8988T (cell line): ENCODE measurements at places on chromosomes 3 and 15.

GRCh38 chr3:7461202-7461825, 600.4 kb downstream of the GRM7 start:
- DNase-seq = no peak

DNA sequence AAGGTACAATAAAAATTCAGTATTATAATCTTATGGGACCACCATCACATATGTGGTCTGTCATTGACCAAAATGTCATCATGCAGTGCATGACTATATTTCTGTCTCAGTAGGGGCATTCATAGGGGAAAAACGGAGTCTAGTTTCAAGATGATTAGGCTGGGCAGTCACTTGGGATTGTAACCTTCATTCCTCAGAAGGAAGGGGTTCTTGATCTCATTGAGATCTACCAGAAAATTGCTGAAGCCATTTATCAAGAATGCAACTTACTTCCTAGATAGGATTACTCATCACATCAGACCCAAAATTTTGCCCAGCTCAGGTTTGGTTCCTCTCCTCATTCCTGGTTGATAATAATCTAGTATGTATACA, 37.3 kb downstream of the BTD start:
- no peak for DNase-seq

- no peak for DNase-seq
These were observed 110.7 kb downstream of the EEFSEC start for GRCh38 chr3:128263946-128264345.

DNA sequence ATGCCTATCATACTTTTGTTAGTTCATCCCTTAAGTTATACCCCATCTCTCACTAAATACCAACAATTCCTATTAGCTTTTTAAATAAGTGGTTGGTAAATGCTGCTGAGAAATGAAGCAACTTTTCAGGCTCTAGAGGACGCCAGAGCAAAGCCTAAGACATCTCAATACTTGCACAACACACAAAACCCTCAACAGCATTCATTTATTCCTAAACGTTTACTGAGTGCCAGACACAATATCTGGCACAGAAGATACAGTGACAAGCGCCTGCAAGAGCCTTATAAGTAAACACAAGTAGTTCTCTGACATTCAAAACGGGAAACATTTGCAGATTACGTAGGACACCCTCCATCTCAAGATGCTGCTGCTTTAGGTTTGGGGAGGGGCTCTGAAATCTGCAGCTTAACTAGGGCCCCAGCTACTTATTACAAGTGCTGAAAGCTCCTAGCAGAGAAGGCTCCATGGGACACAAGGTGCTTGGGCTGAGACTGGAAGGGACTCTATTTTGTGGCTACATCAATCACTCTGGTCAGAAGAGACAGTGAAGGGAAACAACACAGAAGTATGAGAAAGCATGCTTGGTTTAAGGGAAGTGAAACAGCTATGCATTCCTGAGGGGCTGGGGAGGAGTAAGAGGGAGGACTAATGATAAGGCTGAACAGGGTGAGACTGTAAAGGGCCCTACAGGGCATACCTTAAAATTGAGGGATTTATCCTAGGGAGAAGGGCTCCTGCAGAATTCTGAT, 311.3 kb downstream of the PLCL2 start:
- no peak for DNase-seq

DNA sequence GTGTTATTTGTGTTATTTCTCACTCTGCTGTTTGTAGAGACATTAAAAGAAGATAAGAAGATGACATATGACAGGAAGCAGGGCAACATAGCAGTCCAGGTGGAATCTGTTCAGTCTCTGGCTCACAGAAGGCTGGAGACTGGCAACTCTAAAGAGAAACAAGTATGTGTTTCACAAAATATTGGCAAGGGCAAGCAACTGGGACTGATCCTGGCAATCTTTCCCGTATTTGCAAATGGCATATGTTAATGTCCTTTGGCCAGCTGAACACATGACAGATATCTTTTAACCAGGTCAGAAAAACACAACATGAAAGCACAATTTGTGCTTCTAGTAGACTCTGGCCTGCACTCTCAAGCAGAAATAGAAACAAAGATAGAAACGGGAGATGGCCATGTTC, 1354.1 kb upstream of the EPHA6 start:
- no peak for DNase-seq

GRCh38 chr15:50140983-50141382, 21.9 kb upstream of the ATP8B4 start:
- no peak for DNase-seq

DNA sequence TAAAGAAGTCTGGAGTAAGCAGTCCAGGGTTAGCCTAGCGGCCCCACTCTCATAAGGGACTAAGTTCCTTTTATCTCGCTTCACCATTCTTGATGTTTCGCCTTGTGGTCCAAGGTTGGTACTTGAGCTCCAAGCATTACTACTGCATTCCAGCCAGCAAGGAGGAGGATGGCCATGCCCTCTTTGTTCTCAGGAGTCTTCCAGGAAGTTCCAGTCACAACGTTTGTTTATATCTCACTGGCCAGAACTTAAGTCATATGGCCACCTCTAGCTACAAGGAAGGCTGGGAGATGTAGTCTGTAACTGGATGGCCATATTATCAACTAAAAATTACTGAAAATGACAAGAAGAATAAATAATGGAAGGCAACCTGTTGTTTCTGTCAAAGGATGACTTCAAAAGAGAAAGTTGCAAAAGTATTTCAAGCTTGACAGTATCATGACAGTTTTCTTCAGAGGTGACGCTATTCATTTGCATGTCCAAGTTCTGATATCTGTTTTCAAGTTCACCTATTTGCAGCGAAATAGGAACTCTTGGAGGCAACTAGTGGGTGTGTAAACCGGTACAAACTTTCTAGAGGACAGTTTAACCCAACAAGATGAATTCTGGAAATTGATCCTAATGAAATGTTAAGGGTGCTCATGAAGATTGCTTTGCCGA, 118.6 kb downstream of the PGPEP1L start:
- DNase-seq = no peak

DNA sequence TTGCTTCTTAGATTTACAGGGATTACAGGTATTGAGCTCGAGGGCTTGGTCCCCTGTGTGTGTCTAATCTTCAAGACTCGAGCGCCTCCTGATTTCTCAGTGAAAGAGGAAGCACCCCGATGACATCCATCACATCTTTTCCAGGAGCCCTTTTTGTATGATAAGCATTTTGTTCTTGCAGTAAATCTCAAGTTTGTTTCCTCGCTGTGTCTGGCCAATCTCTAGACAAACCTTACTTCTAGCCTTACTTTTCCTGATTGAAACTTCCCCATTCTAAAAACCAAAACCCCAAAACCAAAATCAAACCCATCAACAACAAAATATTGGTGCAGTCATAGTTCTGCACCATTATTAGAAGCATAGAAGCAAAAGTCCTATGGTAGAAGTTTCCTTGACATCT, 286.0 kb downstream of the NFKBIZ start:
- no peak for DNase-seq

GRCh38 chr3:196969134-196969659, 564 bp upstream of the PIGZ start:
- DNase-seq = peak; percentile 63

DNA sequence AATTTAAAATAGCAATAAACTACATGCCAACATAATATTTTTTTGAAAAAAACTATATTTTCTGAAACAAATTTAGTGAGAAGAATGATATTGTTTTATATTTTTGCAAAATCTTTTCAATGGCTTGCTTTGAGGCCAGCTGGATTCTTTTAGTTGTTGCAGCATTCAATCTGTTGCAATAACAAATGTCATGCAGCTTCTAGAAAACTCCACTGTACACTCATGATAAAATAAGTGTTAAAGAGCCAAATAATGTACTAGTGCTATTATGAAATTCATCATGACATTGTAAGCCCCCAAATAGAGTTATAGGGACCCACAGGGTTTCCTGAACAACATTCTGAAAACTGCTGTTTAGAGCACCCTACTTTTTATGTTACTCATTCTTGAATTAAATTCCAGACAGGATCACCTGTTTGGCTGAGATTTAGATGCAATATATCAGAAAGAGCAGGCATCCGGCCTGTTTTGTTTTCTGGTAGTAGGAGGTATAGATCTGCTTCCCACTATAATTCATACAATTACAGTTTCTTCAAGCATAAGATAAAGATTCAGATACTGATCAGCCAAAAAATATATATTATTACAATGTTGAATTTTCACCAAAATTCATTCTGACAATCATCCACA, 703.0 kb upstream of the ZNF385D start:
- no peak for DNase-seq

GRCh38 chr3:117480972-117481371, 771.4 kb downstream of the TUSC7 start:
- no peak for DNase-seq

DNA sequence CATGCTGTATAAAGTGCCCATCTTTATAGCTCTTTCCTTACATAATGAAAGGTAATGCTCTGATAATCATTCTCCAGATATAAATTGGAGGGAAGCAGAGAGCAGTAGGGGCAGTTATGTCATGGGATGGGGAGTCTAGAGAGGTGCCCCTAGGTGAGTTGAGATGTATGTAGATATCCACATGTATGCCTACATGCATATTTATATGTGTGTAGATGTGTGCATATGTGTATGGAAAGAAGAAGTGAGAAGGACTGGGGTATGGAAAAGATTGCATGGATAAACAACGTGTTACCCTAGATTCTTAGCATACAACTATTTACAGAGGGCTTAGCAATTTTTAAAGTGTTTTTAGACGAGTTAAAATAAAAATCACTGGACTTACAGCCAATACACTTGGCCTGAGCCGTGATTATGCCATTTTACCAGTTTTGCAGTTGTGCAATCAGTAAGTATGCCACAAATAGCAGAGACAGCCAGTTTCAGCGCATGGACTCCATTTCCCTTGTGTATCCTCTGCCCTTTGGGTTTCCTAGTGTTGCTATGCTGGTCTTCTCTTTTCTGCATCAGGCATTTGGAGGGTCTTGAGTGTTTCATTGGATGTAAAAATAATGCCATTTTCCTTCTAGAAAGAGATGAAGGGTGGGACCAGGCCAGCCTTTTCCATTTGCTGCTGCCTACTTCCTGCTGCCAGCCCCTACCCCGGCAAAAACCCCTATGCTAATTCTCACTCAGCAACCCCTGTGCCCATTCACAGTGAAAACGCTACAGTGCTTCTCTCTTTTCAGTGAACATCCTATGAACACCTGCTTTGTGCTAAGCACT, 199.4 kb upstream of the NR2E3 start:
- no peak for DNase-seq

GRCh38 chr15:36925653-36926426, 174.5 kb downstream of the MEIS2 start:
- DNase-seq = no peak

- no peak for DNase-seq
These were observed 20.9 kb downstream of the FBLN2 start for GRCh38 chr3:13569641-13570390.

DNA sequence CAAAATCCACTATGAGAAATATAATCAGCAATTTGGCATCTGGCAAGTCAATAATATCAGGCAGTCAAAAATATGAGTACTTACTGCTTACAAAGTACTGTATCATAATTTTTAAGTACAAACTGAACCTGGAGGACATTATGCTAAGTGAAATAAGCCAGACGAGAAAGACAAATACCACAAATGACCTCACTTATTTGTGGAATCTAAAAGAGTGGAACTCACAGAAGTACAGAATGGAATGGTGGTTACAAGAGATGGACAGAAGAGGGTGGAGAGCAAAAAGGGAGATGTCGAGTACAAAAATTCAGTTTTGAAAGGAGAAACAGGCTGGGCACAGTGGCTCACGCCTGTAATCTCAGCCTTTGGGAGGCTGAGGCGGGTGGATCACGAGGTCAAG, 12.4 kb downstream of the PCYT1A start:
- no peak for DNase-seq

- DNase-seq = no peak
These were observed 2.8 kb upstream of the FAM131A start for GRCh38 chr3:184334470-184335158.

DNA sequence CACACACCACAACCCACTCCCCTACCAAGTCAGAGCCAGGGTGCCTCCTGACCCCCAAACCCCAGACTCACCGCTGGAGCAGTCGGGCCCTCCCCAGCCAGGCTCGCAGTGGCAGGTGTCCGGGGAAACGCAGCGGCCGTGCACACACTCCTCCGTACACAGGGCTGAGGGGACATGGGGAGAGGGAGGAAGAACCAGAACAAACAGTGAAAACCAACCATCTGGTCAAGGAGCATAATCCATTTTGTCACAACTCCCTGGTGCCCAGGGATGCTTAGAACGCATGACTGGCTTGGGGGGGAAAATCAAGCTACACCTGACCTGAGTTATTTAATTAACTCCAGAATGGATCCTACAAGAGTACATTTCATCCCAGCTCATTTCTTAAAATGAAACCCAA, 159.2 kb downstream of the MEGF11 start:
- DNase-seq = no peak

DNA sequence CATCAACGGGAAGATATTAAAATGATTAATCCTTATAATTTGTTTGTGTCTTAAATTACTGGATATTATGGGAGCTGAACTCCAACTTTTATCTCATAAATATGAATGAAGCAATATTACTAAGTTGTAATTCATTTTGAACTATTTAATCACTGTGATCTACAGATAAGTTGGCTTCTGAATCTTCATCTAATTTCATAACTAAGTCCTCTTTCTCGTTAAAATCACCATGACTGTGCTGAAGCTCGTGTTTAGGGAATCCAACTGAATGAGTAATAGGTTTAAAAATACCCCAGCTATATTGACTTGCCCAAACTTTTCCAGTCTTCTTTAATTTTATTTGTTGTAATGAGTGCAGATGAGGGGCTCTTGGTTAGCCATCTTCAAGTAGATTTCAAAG, 14.1 kb downstream of the MDFIC2 start:
- no peak for DNase-seq

DNA sequence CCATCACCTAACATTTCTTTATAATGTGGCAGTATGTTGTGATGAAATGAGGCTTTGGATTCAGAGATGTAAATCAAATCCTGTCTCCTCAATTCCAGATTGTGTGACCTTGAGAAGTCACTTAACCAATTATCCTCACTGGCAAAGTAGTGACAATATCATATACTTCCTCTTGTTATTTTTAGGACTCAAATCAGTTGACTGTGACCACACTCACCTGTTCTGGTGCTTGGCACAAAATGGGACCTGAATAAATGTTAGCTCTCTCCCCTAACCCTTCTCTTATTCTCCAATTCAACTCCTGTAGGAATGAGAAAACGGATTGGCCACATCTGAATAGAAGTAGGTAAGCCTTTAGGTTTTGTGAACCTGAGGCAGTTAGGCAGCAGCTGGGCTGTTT, 42.1 kb downstream of the IQCH start:
- DNase-seq = no peak

GRCh38 chr3:136792556-136793330, 26.2 kb upstream of the SLC35G2 start:
- DNase-seq = no peak

GRCh38 chr3:43024181-43024885, 45.2 kb downstream of the GASK1A start:
- DNase-seq = no peak

DNA sequence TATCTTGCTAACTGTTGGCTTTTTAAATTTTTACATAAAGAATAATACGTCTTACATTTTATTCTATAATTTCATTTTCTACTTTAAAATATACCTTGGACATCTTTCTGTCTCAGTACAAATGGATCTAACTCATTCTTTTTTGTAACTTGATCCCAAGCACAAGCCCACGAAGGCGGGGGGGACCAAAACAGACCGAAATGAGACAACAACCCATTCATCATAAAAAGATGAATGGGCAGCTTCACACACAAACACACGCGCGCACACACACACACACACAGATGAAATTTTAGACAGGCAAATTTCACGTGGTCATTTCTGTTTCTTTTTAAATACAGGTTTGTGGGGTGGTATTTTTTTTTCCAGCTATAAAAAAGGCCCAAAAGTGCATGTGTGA, 271.3 kb upstream of the TOPAZ1 start:
- no peak for DNase-seq
